Activated CD4-positive, alpha-beta memory T cell treated with anti-CD3 and anti-CD28 coated beads, Interleukin-2, amount 10 ng/mL, durations not matched to agents 7 days and 5 days (primary cell): ENCODE measurements at places on chromosomes 11 and 22.
A peak's percentile ranks its signal among the peaks of the same experiment; 100 is the strongest.

DNA sequence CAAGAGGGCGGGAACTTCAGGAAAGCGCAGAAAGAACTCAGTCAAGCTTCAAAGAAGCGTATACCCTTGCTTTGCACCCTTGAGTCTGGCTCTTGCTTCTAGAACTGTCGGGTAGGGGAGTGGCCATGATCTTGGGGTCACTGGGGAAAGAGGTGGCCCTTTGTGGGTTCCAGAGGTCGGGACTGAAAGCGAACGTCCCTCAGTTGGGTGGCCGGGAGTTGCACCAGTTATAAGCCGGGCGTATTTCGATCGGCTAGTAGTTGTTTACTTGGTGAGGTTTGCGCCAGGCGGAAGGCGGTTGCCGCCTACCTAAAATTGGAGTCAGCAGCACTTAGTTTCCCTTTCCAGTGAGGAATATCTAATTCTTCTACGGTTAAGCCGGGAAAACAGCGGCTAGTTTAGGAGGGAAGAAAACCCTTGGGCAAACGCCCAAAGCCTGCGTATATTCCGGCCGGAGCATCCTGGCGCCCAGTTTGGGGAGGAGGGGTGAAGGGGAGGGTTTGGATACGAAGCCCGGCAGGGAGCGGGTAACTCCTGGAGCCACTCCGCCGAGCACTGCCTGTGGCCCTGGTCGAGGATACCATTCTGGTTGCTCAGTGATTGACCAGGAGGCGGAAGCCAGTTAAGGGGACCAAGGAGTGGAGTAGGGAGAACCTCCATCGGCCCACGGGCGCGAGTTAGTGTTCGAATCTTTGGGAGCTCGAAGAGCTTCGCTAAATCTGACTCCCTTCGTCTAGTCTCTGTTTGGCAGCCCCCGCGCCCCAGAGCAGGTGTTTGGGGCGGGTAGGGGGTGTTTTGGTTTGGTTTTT is 807 bp upstream of the WT1 start:
- DNase-seq: no peak

- no peak for DNase-seq
Observed at GRCh38 chr11:78978831-78979230, 404.2 kb upstream of the NARS2 start.

- DNase-seq: no peak
Observed at GRCh38 chr22:37806409-37807333, 1.1 kb upstream of the GCAT start.

DNA sequence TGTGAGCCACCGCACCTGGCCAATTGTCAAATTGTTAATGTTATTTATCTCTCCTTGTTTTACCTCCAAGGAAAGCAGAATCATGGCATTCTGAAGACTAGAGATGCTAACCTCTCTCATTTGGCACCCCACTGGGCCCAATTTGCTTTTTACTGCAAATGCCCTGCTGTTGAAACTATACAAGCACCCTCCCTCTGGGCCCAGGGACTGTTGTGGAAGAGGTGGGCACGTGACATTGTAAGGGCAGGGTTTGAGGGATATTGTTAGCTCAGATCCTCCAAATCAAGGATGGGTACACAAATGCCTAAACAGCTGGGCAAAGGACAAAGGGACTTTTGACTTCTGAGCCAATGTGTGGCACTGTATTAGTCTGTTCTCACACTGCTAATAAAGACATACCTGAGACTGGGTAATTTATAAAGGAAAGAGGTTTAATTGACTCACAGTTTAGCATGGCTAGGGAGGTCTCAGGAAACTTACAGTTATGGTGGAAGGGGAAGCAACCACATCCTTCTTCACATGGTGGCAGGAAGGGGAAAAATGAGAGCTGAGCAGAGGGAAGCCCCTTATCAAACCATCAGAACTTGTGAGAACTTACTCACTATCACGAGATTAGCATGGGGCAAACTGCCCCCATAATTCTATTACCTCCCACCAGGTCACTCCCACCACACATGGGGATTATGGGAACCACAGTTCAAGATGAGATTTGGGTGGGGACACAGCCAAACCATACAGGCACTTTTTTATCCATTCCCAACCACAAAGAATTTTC is 6.5 kb upstream of the ALDH3B2 start:
- no peak for DNase-seq

DNA sequence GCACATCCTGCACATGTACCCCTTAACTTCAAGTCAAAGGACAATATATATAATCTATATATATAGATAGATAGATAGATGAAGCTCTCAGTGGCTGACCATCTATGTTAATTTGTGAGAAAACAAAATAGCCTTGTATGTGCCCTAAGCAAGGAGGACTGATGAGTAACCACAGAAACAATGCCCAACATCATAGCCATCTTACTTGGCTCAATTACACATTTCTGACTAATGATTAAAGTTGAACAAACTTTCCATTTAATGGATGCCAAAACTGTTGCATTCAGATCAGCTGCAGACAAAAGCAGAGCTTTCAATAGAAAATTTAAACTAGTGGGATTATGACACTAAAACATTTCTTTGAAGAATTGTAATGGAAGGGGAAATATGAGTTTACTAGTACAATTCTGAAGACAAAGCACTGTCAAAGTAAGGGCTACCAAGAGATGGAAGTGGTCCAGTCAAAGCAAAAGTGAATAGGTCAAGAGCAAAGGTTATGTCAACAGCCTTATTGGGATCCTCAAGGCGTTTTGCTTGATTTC is 1188.2 kb upstream of the RAG2 start:
- no peak for DNase-seq

- no peak for DNase-seq
Observed at GRCh38 chr22:46747646-46748045, 9.6 kb upstream of the CERK start.

GRCh38 chr11:71307811-71308645 is 55.7 kb upstream of the SHANK2 start:
- DNase-seq: no peak

DNA sequence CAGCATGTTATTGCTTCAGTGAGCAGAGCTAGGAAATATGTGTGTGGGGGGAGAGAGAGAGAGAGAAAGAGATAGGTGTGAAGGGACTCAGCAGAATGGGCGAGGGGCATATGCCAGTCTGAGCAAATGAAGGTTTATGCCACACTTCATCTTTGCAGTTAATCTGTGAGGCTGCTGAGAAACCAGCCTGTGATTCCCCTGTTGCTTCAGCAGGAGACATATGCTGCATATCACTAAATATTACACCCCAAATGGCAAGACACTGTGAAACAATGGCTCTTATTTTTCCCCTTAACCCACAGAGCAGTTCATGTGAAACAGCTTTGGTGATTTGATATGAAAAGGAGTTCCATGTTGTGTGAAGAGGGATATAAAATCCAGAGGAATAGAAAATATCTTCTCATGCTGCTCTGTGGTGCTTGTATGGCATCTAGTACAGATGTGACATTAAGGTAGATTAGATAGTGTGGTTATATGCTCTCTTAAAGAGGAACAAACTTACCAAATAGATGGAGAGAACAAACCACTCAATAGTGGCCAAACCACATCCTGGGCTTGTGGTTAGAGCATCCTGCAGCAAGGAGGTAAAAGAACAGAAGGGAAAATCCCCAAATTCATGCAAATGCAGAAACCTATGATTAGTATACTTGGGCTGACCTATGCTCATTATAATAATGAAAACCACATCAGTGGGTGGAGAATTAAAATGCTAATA is 864.2 kb downstream of the FAM181B start:
- DNase-seq: peak; percentile 94

DNA sequence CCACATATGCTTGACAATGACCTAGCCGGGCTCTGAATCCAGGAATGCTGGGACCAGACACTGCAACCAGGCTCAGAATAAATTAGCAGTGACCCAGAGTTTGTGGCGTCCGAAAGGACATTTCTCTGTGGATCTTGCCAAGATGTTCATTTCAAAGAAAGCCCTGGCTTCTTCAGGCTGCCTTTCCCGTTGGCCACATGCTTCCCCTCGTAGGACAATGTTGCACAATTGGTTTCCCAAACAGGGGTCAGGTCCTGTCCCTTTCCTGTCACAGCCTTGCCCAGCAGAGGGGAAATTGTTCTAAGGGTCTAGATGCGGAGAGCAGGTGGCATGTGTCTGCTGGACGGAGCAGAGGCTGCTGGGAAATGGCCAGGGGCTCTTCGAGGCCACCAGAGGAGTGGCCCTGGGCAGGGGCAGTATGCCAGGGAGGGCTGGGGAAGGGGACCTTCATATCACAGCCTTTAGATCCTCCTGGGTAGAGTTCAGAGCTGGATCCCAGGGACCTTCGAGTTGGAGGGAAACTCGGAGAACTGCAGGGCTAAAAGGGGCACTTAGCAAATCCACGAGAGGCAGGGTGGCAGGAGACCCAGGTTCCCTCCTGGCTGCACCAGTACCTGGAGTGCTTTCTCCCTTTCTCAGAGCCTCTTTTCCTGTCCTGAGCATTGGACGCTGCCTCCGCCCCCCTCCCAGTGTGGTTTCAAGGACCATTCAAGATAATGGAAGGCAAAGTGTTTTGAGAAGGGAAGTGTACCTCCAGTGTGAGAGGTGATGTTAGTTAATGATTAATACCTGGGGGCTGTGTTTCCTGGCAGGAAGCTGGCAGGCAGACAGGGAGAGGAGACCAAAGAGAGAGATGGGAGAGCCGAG is 42.3 kb downstream of the C11orf96 start:
- DNase-seq: no peak

- DNase-seq: no peak
Observed at GRCh38 chr11:121311373-121311772, 18.8 kb downstream of the SC5D start.

- no peak for DNase-seq
Observed at GRCh38 chr11:122995526-122995925, 13.9 kb upstream of the BSX start.

- no peak for DNase-seq
Observed at GRCh38 chr22:31995807-31996206, 47.3 kb upstream of the SLC5A1 start.
